ENCODE measurements at places on chromosomes 7 and 10. TPM values are rescaled to one million over a fixed set of nuclear protein-coding genes. Genes with fewer than 3 reads are reported as not detected.

DNA sequence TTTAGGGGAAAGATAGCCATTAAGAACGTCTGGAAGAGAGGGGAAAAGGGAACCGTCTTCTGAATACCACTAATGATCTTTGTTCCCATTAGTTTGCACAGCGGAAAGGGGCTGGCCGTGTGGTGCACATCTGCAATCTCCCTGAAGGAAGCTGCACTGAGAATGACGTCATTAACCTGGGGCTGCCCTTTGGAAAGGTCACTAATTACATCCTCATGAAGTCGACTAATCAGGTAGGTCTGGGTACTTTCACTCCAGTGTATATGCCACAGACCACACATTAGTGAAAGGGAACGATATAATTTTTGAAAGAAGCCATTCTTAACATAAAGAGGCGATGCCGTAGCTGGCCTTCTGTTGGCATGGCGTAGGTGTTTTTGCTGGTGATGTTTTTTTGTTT lies 74.3 kb upstream of the PDCD4 start:
- DNase-seq: no peak

DNA sequence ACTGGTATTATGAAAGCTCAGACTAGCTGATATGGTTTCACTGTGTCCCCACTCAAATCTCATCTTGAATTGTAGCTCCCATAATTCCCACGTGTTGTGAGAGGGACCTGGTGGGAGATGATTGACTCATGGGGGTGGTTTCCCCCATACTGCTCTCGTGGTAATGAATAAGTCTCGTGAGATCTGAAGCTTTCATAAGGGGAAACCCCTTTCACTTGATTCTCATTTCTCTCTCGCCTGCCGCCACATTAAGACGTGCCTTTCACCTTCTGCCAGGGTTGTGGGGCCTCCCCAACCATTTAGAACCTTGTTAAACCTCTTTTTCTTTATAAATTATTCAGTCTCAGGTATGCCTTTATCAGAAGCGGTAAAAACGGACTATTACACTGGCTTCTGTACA lies 40.3 kb downstream of the COL13A1 start:
- no peak for DNase-seq

The HOXA11 gene
- not detected for total RNA-seq

- DNase-seq: no peak
Observed at GRCh38 chr10:51832652-51833383, 133.4 kb upstream of the CSTF2T start.

The FFAR4 gene
- 0.31 TPM for total RNA-seq

The ARHGAP22 gene
- 5.7 TPM for total RNA-seq

The HOXA2 gene
- 0.33 TPM for total RNA-seq

- no peak for DNase-seq
Observed at GRCh38 chr7:128867842-128868623, 5.4 kb downstream of the ATP6V1F start.

- peak; percentile 30 for DNase-seq
Observed at GRCh38 chr7:22566592-22566991, 66.6 kb upstream of the STEAP1B start.

DNA sequence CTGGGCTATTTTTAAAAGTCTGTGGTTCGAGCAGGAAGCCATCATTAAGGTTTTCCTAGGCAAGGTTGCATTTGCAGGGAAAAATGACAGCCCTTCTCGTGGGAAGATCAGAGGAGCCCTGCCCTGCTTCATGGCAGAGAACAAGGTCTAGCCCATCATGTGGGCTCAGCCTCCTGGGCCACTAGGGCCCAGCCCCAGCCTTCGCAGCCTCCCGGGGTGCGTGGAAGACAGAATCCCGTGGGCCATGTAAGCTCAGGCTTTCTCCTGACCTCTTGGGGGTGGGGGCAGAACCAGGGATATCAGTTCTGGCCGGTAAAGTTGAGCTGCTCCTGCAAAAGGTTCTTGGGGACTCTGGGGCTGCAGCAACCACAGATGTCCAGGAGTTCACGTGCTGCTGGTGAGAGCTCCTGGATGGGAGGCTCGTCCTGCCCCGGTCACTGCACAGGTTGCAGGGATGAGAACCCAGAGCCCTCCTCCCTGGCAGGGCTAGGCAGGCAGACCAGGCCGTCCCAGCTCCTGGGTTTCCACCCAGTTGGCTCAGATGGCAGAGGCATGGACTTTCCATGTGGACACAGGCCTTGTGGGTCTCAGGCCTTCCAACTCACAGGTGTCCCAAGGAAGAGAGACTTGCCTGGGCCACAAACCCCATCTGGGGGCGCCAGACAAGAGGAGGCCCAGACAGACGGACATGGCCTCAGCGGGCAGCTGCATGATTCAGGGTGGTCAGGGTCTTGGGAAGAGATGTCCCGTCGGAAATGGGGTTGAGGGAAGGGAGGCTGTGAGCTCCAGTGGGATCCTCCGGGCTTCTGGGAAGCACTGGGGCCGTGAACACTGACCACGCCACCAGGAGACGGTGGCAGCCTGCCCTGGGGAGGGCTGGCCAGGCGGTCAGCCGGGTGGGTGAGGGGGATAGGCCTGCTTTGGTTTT lies 126.2 kb downstream of the NEURL1 start:
- no peak for DNase-seq

GRCh38 chr7:26667514-26668133 lies 196.8 kb downstream of the SKAP2 start:
- DNase-seq: peak; percentile 61

- DNase-seq: no peak
Observed at GRCh38 chr7:103446049-103446520, at the start of gene SLC26A5. Gene SLC26A5, minus strand, starts transcription at chr7:103446207. Its CDS starts 24,693 bp downstream, at chr7:103421514.

GRCh38 chr7:130791746-130792145 lies 57.7 kb upstream of the KLF14 start:
- no peak for DNase-seq

DNA sequence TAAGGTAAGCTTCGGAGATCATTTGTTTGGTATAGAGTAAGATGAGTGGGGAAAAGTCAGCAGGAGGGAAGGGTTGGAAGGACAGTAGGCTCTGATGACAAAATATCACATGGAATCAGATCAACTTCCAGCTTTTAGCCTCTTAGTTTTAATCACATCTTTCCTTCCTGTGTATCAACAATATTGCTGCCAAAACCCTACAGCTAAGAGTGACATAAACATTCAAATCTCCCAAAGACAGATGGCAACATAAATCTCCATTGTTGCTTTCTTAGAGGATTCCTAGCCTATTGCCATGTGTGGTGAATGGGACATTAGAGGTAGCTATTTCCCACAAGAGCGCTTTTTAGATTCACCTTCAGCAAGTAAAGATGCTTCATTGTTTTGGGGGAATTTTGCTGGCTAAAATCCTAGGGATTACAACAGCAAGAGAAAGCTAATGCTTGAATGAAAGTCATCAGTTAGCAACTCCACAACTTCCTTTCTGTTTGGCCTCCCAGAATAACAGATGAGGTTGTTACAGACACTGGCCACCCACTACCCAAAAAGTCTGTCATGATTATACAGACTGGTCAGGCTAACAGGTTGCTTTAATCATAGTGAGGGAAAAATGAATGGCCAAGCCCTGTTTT lies 35.2 kb upstream of the FZD1 start:
- no peak for DNase-seq

DNA sequence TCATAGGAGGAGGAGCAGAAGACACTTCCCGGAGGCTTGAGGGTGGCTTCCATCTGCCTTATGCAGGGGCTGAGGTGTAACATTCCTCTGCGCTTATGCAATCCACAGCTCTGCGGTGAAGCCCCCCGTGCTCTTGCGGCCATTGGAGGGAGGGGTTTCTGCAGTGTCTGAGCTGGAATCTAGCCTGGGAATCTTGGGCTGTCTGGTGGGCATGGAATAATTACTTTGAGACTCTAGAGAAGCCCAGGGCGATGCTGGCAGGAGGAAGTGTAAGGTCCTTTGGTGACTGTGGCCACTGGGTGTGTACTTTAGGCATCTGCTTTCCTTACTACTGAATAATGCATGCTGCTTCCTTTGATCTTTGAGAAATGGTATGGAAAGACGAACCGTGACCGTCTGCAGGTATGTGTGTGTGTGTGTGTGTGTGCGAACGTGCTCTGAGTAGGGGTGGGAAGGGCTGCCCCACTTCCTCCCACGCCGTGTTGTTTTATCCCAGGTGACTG lies 181.0 kb downstream of the PRPF18 start:
- no peak for DNase-seq

- DNase-seq: no peak
Observed at GRCh38 chr10:43199684-43200537, 61.7 kb downstream of the CSGALNACT2 start.

The CD36 gene
- 421 TPM for total RNA-seq

All from right atrium auricular region (tissue), 2 donors.